ENCODE measurements at places on chromosomes 3 and 15.

GRCh38 chr3:180989291-180990163, at the start of gene DNAJC19:
DNAJC19 (minus strand) TSS chr3:180989736; CDS start chr3:180989602, 134 bp downstream.
- peak; percentile 94 for DNase-seq

DNA sequence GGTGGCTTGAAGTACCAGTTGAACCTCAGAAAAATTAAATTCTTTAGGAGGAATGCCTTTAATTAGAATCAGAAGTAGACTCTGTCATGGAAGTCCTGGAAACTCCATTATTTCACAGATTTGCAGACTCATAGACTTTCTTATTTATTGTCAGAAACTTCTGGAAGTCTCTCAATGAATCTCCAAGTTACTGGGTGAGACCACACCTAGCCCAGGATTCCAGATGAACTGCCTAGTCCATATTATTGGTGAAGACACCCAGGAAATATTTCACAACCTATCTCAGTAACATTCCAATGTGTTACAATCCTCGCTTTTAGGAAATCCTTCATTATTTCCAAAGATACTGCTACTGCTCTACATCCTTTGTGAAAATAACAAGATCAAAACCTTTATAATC, 6.5 kb upstream of the THBS1 start:
- no peak for DNase-seq

GRCh38 chr15:95990833-95991232, 339.7 kb upstream of the NR2F2 start:
- DNase-seq, result no peak

- DNase-seq, result no peak
Observed at GRCh38 chr3:71972031-71972430, 187.1 kb upstream of the PROK2 start.

DNA sequence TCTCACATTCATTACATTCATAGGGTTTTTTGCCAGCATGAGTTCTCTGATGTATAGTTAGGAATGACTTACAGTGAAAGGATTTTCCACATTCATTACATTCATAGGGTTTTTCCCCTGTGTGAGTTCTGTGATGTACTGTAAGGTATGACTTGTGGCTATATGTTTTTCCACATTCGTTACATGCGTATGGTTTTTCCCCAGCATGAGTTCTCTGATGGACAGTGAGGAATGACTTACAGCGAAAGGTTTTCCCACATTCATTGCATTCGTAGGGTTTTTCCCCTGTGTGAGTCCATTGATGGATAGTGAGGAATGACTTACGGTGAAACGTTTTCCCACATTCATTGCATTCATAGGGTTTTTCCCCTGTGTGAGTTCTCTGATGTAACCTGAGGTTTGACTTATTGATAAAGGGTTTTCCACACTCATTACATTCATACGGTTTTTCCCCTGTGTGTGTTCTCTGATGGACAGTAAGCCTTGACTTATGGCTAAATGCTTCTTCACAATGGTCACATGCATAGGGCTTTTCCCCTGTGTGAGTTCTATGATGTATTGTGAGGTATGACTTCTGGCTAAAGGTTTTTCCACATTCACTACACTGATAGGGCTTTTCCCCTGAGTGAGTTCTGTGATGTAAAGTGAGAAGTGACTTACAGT, 47.4 kb downstream of the ZNF717 start:
- DNase-seq, result no peak

- DNase-seq, result no peak
Observed at GRCh38 chr3:35184775-35185174, 454.6 kb upstream of the ARPP21 start.

- DNase-seq, result no peak
Observed at GRCh38 chr3:32278714-32279113, 40.2 kb downstream of the CMTM8 start.

DNA sequence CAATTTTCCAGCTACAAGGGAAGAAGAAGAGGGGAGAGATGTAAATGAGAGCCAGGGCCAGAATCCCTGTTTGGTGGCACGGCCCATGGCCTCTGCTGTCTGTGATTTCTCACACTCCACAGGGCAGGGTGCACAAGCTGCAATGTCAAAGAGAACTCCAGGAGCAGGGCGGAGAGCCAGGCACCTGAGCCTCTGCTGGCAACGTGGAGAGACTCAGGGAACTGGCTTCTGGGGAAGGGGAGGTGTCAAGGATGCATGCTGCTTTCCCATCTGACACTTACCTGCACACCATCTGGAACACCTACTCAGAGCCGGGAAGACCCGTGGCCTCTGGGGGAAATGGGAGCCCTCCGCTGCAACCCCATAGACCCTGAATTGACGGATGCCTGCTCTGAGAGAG, 507.5 kb upstream of the NR2F2 start:
- DNase-seq, result no peak

DNA sequence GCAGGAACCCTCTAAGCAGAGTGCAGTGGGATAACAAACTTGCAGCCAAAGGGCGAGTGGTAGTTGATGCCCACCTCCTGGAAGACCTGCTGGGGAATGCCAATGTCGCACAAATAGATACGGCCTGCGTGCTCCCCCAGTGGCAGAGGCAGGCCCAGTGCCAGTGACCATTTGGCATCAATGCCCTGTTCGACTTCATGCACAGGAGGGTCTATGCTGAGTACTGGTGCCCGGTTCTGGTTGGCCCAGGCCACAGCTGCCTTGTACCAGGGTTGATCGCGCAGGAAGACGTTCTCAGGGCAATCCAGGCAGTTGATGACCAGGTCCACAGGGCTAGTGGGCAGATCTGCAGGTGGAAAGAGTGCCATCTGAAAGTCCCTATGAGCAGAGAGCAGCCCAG, 17.0 kb downstream of the CLK3 start:
- DNase-seq, result no peak

- DNase-seq, result no peak
Observed at GRCh38 chr3:133117342-133117741, 79.2 kb downstream of the TMEM108 start.
